ENCODE measurements at places on chromosomes 3 and 15.

DNA sequence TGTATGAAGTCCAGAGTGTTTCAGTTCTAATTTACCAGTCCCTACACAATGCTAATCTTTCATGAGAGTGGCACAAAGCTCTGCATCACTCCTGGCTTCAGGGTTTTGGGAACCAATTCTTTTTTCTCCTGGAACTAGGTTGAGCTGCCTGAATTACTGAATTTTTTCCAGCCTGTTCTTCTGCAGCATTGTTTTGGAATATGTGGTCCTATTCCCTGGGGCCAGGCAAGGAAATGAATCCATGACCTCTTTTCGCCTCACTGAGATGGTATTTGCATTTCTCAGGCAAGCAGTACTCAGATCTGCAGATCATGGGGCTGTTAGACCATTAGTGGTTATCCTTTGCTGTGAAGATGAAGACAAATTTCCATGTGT, 25.6 kb upstream of the GPR171 start:
- no peak for DNase-seq

DNA sequence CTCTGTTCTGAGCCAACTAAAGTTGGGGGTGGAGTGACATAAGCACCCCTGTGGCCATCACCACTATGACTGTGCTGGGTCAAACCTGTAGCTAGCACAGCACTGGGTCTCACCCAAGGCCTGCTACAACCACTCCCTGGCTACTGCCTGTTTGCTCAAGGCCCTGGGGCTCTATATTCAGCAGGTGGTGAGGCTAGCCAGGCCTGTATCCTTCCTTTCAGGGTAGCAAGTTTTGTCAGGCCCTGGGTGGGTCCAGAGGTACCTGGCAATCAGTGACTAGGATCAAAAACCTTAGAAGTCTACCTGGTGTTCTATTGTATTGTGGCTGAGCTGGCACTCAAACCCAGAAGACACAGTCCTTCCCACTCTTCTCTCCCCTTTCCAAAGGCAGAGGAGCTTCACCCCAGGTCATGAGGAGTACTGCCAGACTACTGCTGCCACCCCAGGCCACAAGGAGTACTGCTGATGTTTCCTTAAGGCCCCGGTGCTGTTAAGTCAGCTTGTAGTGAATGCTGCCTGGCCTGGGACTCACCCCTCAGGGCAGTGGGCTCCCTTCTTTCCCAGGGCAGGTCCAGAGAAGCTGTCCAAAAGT, 170.8 kb downstream of the IGSF11 start:
- no peak for DNase-seq

- DNase-seq: no peak
Measured at GRCh38 chr3:103105206-103105605, 670.4 kb downstream of the ZPLD1 start.

DNA sequence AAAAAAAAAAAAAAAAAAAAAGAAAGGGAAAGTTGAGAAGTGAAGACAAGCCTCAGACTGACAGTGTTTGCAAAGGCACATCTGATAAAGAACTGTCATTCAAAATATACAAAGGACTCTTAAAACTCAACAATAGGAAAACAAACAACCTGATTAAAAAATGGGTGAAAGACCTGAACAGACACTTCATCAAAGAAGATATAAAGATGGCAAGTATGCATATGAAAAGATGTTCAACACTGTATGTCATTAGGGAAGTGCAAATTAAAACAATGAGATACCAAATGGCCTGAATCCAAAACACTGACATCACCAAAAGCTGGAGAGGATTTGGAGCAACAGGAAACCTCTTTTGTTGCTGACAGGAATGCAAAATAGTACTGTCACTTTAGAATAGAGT, 48.6 kb downstream of the MCCC1 start:
- DNase-seq: no peak

- DNase-seq: no peak
Measured at GRCh38 chr15:43915631-43916325, 89.0 kb downstream of the WDR76 start.

GRCh38 chr15:63501256-63502089, 2.9 kb upstream of the USP3 start:
- peak; percentile 83 for DNase-seq

DNA sequence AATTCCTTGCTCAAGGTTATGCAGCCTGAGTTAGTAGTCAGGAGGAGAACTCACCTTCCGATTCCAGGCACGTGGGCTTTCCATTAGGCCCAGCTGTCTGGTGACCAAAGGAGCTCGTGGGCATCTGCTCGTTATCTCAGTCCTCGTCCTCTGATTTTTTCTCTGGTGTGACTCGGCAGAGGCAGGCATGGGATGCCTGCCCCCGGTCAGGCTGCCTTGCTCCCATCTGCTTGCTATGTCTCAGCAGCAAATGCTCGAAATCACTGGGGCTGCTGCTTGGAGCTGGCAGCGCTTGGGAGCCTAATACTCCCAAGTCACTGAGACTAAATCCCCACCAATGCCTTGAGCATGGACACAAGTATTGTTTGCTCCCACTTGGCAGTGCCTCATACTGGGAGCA, 84.5 kb upstream of the NMNAT3 start:
- DNase-seq: no peak

GRCh38 chr3:150898046-150898754, 7.0 kb downstream of the MINDY4B start:
- DNase-seq: no peak

DNA sequence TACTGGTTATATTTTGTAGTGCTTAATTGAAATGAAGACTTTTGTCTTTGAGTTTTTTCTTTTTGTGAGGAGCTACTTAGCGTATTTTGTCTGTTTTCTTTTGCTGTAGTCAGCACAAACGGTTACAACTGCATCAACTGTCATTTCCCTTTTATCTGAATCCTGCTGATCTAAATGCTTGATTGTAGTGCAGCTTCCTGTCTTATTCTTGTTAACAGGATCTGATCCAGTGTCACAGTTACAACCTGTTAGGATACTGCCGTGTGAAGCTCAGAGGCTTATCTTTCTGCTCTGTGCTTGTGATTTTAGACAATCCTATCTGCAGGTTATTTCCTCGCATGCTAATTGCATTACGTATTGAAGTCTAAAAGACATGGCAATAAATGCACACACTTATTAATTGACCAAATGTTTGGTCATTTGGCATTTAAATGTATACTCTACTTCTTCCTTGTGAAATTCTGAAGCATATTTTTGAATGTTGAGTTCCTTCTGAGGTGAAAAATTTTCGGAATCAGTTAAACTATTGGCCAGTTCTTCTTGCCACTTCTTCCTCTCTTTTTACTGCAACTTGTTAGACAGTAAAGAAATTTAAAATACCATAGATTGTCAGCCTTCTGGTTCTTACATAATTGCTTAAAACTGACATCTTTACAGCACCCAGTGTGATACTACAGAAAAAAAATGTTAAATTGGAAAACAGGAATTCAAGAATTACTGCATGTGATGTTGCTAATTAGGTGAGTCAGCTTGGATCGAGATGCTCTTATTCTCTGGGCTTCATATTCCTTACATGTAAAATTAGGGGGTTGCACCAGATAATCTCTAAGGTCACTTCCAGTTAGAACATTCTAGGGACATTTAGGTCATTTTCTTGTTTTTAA, 168.2 kb downstream of the MBNL1 start:
- no peak for DNase-seq

DNA sequence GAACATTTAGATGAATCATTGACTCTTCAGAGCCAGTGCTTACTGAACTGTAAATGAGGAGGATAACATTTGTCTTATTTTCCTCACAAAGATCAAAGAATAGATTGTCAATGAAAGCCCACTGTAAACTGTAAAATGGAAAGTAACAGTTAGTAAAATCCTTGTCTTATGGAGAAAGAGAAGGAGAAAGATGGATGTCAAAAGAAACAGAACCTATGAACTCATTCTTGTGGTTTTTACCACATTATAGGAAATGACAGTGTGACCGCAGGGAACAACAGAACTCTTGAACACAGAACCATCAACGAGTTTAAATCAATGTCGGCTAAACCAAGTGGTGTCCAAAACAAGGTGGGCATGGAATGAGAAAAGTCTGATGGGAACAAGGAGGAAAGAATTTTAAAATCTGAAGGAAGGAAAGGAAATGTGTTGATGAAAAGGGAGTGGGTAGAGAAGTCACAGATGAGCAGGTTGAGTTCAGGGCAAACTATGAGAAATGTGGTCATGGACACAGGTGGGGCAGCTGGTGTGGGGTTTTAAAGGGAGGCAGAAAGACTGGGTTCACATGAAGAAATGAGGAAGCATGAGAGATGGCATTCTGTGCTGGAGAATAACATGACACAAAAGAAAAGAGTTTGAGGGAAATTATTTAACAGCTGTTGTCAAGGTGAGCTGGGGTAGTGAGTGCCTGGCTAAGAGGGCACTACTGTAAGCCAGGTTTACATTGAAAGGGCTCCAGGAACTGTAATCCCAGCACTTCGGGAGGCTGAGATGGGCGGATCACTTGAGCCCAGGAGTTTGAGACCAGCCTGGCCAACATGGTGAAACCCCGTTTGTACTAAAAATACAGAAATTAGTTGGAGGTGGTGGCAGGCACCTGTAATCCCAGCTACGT, 42.4 kb upstream of the ETV5 start:
- DNase-seq: no peak

GRCh38 chr15:50315814-50316630, 39.0 kb downstream of the GABPB1 start:
- no peak for DNase-seq

GRCh38 chr15:100349321-100349695, 7.5 kb upstream of the ADAMTS17 start:
- no peak for DNase-seq

- DNase-seq: no peak
Measured at GRCh38 chr3:122102191-122102935, 47.2 kb downstream of the CD86 start.

GRCh38 chr3:129507181-129507831, 21.1 kb upstream of the RHO start:
- DNase-seq: no peak

GRCh38 chr3:45887285-45887684, 942 bp downstream of the CCR9 start:
- no peak for DNase-seq

DNA sequence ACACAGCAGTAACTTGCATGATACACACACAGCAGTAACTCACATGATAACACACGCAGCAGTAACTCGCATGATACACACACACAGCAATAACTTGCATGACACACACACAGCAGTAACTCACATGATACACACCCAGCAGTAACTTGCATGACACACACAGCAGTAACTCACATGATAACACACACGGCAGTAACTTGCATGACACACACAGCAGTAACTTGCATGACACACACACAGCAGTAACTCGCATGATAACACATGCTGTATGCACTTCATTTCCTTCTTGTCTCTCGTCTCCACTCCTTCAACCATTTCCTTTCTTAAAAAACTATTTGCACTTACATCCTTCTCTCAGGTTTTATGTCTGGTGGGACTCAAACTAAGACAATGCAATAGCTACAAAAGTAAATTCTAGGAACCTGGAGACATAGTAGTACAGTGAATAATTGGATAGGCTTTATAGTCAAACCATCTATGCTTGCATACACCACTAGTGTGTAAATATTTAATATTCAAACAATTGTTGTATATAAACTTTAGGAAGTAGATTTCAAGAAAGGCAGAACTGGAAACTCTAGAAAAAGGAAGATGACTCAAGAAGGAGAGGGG, 130.8 kb downstream of the UACA start:
- no peak for DNase-seq

- DNase-seq: no peak
Measured at GRCh38 chr3:20256144-20256543, 70.1 kb upstream of the SGO1 start.

DNA sequence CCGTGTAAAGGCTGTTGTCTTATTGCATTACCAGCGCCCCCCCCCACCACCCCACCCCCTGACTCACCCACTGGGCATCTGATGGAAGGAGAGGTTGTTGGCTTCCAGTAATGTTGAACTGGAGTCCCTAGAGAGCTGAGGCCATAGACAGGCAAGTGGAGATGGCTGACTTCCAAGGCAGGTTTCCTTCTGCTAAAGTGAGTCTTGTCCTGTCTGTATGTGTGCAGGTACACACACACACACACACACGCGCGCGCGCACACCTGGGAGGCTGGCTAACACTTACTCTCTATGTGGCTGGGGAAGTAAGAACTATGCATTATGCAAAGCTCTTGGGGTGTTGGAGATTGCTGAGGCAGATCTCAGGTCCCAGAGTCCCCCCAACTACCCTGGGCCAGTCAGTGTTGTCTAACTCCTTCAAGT, 1.6 kb upstream of the KY start:
- DNase-seq: no peak

DNA sequence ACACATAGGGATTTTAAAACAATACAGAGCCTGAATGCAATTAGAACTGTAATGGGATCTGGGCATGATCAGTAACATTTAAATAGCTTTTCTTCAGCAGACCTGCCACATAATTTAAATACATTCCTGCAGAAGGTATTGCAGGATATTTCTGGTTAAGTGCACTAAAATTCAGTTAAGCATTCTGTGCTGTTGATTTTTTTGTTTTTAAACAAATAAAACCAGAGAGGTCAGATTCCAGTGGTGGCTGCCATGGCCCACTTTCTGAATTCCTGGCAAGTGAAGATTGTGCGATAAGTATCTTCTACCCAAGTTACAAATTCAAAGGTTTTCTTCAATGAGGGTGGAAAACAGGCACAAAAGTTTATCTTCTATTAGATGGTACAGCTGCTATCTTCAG, 98.7 kb downstream of the RAP2B start:
- no peak for DNase-seq

DNA sequence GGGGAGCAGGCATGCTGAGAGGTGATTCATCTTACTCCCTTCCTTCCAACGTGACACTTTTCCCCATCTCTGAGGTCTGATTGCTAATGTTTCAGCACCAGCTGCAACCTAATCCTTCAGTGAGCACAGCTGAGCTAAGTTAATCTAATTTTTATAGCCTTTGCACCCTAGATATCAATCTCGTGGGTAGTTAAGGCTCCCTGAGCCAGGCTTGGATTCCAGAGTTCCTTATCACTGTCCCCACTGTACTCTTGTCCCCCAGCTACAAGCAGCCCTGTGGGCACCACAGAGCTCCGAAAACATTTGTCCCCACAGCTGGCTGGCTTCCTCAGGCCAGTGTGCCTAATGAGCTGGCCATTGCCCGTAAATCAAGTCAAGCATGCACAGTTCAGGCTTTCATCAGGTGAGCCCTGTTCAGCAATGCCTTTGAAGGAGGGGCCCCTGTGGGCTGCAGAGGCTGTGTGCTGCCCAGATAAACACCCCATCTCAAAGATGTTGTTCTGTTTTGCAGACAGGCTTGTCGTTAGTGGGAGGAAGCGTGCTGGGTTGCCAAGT, 376.9 kb upstream of the RASGRP1 start:
- no peak for DNase-seq

DNA sequence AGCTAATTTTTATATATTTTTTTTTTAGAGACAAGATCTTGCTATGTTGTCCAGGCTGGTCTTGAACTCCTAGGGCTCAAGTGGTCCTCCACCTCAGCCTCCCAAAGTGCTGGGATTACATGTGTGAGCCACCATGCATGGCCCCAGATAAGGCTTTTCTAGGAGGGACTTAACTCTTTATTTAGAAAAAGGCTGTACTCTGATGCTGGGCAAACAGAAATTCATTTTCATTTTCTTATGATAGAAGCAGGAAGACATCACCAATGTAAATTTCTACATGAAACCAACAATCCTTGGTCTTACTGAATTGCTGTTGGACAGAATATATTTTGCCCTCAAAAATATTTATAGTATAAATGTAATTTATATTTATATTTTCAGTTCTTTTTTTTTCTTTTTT, 9.6 kb downstream of the NIPA1 start:
- no peak for DNase-seq

- DNase-seq: no peak
Measured at GRCh38 chr3:123376451-123377242, 72.2 kb downstream of the ADCY5 start.

GRCh38 chr3:34016925-34017587, 218.6 kb downstream of the PDCD6IP start:
- DNase-seq: no peak
